Activated CD4-positive, alpha-beta T cell treated with anti-CD3 and anti-CD28 coated beads, Interleukin-2, amount 50 U/mL, for 24 hours (primary cell): ENCODE measurements at places on chromosomes 3 and 15.

GRCh38 chr3:47227678-47228077 lies 54.9 kb downstream of the KIF9 start:
- no peak for DNase-seq

GRCh38 chr3:171459942-171460724 lies at the start of gene TNIK:
Gene TNIK (minus strand): TSS chr3:171460405. CDS start chr3:171460063, 342 bp downstream.
- DNase-seq, result peak; percentile 94

- DNase-seq, result no peak
Observed at GRCh38 chr3:124607163-124607562, 123.1 kb upstream of the UMPS start.

DNA sequence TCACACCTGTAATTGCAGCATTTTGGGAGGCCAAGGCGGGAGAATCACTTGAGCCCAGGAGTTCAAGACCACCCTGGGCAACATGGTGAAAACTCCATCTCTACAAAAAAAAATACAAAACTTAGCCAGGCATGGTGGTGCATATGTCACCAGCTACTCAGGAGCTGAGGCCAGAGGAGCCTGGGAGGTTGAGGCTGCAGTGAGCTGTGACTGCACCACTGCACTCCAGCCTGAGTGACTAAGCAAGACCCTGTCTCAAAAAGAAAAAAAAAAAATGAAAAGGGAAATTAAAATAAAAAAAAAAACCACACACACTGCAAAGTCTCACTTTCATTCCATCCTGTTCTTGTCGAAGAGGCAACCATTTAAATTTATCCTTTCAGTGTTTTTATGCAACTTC lies 100.8 kb upstream of the PIAS1 start:
- DNase-seq, result no peak

- DNase-seq, result no peak
Observed at GRCh38 chr3:149280671-149281349, 52.6 kb downstream of the TM4SF18 start.

GRCh38 chr3:152148579-152148978 lies 120.2 kb upstream of the MBNL1 start:
- DNase-seq, result no peak

DNA sequence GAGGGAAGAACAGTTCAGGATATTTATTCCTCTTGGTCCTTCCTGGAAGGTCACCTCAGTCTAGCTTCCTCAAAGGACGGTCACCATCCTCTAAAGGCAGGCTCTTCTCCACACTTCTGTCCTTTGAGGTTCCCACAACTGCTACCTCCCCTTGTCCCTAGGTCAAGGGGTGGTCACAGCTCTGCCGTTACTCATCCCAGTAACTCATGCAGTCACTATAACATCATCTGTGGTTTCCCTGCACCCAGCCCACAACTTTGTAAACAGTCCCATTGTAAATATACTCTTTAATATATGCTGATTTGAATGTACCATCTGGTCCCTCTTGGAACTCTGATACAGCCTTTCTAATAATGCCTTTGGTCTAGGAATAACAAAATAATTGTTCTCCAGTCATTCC lies 887.4 kb downstream of the FHIT start:
- no peak for DNase-seq

GRCh38 chr15:74768771-74769342 lies 13.0 kb upstream of the CSK start:
- DNase-seq, result no peak

- DNase-seq, result no peak
Observed at GRCh38 chr3:122101646-122102045, 46.5 kb downstream of the CD86 start.

DNA sequence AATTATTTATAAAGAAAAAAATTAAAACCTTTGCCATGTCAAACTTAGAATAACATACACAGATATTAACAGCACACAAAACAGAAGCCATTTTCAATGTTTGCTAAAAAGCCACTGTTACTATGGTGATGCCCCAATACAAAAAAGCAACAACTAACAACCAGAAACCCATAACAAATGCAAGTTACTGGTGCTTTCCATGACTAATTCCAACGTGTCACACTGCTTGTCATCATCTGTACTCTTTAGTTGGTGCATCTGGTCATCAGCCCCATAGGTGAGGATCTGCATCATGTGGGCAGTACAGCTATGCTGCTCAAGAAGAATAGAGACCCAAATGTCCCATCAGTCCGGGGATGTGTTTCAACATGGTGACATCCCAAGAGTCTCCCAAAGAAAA lies 52.8 kb downstream of the ATP8B4 start:
- no peak for DNase-seq

GRCh38 chr15:90232941-90233386 lies 777 bp downstream of the CIB1 start:
- DNase-seq, result no peak

DNA sequence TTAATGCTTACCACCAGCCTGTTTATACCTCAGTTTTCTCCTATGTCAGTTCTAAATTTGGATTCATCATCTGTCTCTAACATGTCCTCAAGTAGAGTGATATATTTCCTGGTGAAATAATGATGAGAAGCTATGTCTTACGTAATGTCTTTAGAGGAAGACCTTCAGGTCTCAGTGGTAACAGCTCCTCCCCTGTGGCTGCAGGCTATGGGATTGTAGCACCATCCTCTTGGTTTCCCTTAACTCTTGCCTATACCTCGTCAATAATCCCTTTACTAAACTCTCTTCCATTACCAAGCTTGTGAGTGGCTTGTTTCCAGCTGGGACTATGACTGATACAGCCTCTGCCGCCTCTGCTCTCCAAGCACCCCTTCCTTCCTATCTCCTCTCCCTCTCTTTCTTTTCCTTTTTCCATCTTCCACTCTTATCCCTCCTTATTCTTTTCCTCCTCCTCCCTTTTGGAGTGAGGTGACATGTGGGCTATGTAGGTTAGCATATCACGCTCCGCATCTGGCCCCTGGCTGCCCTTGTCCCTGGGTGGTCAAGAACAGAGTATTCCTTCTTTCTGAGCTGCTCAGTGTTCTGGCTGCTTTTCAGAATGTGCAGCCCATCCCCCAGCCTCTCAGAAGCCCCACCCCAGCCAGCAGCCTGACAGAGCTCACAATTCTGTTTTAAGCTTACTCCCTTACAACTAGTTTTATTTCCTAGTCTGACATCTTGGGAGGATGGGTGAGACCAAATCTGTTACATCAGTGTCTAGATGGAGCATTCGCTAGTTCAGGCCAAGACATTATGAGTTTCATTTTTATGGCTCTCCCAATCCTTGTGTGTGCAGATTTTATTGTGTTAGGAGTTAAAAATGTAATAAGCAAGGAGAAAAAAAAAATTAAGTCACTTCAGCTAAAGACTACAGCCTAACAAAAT lies 75.0 kb upstream of the RNU6-1 start:
- DNase-seq, result no peak

- DNase-seq, result no peak
Observed at GRCh38 chr3:194134231-194134756, 1.7 kb upstream of the HES1 start.

GRCh38 chr3:126212620-126213378 lies 32.4 kb upstream of the ALDH1L1 start:
- no peak for DNase-seq

DNA sequence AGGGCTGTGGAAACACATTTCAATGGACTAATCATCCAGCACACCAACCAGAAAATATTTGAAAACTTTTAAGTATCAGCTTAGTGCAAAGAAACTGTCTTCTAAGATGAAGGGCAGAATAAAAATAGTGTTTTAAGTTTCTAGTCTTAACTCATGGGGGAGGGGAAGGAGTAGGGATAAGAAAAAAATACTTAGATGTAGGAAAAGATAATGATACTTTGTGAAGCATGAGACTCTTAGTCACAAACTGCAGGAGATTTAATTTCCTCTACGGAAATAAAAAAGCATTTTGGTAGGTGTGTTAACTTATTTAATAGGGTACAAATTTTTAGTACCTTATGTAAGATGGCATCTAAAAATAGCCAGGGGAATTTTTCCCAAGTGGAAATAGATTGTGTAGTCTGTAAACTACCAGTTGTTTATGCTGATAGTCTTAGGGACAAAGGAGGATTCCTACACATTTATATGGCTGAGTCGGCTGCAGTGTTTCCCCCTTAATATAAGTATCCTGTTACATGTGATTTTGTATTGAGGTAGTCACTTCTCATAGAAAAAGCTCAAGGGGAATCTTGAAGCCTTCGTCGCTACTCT lies 78.2 kb upstream of the GBE1 start:
- no peak for DNase-seq

DNA sequence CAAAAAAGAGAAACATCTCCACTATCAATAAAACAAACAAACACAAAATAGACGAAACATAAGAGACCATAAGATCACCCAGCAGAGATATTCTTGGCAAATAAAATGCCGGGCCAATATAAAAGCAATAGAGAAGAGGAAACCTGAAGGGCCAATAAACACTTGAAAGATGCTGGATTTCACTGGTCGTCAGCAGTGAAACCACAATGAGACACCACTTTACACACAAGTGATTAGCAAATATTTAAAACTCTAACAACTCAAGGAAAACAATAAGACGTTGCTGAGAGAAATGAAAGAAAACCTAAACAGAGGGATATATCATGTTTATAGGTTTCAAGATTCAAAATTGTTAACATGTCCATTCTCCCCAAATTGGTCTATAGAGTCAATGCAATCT lies 148.5 kb downstream of the WDR76 start:
- DNase-seq, result no peak

- DNase-seq, result no peak
Observed at GRCh38 chr3:100540791-100541334, 48.4 kb downstream of the TMEM45A start.

GRCh38 chr3:41792806-41793205 lies 169.1 kb downstream of the ULK4 start:
- no peak for DNase-seq

DNA sequence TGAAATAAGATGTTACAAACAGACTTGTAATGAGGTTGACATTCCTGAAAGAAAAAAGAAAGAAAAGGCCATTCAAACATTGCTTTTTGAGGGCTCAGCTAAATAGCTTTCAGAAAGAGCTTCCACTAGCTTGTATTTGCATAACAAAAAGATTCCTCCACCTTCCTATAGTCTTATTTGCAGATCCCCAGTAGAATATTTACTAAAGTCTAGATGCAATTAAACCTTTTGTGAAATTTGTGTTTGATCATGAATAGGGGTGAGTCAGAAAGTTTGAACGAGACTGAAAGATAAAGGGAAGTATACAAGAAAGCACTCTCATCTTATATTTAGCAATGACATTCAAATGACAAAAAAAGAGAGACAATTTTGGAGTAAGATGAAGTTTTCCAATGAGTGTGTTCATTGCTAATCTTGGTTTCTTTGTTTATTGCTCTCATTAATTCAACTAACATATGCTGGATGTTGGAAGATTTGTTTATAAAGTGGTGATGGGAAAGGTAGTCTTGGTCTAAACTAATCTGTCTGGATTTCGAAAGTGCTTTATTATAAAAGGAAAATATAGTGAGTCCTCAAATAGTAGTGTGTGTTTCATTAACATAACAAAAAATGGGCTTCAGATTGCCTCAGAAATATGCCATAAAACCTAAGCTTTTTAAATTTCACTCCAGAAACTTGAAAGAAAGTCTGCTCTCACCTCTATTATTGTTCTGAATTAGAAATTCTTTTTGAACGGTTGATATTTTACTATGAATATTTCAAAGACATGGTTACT lies 9.1 kb upstream of the CADPS start:
- DNase-seq, result no peak

DNA sequence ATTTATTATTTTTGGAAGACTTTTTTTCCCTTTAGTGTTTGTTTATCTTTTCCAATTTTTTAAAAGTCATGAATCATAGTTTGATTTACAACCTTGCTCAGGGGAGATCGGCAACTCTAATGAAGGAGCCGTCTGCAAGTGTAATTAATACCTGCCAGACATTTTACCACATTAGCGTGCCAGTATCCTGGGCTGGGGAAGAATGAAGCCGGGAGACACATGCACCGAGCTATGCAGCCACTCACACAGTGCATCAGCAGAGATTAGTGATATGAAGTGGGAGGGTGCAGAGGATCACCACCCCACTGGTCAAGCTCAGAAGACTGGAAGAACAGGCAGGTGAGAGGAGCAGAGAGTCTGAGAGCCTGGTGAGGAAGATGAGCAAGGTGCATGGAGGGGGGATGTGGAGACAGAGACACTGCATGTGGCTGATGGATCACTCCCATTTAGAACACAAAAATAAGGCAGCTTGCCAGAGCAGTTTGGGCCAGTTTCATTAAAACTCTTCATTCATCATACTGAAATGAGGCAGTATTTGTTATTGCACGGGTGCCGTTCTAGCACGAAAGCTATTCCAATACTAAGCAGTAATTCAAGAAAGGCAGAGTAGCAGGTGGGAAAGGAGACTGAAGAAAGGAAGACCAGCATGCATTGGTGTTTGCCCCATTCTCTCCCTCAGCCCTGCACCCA lies 821.6 kb downstream of the TUSC7 start:
- DNase-seq, result no peak

DNA sequence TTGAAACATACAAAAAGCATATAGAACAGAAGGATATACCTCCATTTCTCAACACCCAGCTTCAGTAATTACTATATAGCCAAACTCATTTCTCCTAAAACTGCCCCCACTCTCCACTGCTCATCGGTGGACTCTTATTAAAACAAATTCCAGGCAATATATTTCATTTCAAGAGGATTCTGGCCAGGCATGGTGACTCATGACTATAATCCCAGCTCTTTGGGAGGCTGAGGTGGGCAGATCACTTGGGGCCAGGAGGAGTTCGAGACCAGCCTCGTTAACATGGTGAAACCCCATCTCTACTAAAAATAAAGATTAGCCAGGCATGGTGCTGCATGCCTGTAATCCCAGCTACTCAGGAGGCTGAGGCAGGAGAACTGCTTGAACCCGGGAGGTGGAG lies 40.9 kb downstream of the SNX4 start:
- DNase-seq, result no peak

DNA sequence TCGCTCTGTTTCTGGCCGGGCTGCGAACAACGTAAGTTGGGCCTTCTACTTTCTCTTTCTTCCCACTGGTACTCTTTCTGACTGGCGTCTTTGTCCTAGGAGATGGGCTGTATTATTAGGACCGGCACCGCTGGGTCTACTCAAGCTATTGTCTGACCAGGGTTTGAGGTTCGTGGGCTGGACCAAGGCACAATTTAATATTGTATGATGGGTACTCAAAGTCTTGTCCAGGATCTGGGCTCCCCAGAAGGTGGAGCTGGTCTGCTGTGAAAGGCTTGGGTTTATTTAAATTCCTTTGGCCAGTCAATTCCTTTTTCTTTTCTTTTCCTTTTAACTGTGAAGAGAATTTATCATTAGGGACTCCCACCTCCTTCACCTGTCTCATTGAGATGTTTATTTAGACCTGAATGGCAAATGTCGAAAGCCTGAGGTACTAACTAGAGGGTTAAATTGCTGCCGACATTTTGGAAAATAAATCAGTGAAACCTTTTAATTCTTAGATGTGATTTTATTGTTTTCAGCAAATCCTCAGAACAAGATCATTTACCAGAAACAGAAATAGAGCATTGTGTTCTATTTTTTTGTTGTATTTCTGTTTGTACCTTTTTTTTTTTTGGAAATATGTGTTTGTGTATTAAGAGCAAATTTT lies 410 bp downstream of the LRRC49 start:
- no peak for DNase-seq

GRCh38 chr3:150127011-150127490 lies 156.4 kb upstream of the PFN2 start:
- DNase-seq, result no peak

GRCh38 chr3:71129611-71130431 lies 453.7 kb downstream of the FOXP1 start:
- DNase-seq, result no peak
